ENCODE measurements at places on chromosomes 6 and 20.

DNA sequence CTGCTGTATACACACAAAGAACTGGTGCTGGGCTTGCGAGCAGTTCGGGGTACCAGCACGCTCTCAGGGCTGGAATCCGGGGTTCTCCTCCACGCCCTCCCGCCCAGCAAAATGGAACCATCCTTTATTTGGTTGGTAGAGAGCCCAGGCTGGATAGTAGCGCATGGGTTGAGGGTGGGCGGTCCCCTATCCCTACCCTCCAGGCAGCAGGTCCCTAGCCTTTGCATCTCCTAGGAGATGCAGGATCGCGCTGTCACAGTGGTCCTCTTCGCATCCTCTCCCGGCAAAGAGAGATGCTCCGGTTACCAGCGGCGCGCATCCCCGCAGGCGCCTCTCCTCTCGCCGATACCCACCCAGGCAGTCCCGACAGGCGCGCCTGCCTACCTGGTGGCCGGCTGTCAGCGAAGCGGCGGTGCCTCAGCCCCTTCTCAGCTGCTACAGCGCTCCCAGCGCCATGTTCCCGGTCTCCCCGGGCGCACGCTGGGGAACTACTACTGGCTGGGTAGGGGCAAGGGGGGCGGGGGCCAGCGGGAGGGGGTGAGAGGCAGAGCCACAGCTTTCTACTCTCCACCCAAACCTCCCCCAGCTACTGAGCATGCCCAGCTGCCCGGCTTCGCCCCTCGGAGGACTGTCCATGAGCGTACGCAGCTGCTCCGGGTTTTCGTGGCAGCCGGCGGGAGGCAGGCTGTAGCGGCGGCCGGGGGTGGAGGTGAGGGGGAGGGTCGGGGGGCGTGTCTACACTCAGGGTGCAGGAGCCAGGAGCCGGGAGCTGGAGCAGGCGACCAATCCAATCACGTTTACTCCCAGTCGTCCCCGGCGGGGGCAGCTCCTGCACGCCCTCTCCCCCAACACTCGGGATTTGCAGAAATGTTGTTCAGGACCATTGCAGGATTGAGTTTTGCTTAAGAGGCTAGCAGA lies at the start of gene PAK5:
TSS of gene PAK5 (minus strand) at position 699 of the 918 bp plus-strand sequence. CDS start 194,748 bp downstream, outside the sequence.
- no peak for DNase-seq

DNA sequence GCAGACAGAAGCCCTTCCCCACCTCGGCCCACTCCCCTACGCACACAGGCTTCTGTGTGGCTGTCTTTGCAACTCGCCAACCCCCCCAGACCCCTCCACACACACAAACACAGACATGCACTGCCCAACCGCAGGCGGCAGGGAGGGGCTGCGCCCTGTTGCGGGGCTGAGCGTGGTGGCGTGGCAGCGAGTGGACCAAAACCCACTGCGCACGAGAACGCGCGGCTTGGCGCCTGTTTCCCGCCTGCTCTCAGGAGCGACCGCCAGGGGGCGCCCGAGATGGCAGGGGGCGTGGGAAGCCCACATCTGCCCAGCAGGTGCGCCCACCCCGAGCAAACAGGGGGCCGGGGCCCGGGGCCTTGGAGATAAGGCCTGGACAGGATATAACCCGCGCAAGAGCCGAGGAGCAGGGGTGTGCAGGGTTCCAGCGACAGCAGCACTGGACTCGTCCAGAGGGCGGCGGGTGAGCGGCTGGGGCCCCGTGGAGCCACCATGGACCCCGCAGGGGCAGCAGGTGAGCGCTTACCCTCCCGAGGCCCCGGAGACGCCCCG lies at the start of gene RBPJL:
TSS of gene RBPJL (plus strand) at position 410 of the 552 bp plus-strand sequence. CDS start at position 493, 83 bp downstream.
- peak; percentile 32 for DNase-seq

GRCh38 chr6:118317581-118318563 lies 230.2 kb upstream of the PLN start:
- no peak for DNase-seq

- no peak for DNase-seq
These were observed 628.3 kb downstream of the MMUT start for GRCh38 chr6:48834706-48835105.

GRCh38 chr6:147381712-147382111 lies 126.8 kb upstream of the SAMD5 start:
- DNase-seq, result no peak

- DNase-seq, result no peak
These were observed 78.3 kb downstream of the AKAP7 start for GRCh38 chr6:131213501-131213990.

GRCh38 chr6:34986845-34987246 lies 97.8 kb downstream of the ANKS1A start:
- peak; percentile 4 for DNase-seq

DNA sequence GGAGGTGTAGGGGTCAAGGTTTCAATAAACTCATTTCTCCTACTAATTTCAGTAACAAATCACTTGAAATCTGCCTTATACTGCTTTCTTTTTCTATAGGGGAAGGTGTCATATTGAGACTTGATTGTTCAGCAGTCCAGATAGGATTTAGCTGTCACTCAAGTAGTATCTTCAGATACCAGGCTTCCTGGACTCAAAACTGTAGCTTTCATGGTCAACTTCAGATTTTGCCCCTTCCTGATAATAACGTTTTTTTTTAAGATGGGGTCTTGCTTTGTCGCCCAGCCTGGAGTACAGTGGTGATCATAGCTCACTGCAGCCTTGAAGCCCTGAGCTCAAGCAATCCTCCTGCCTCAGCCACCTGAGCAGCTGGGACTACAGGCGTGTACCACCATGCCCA lies 77.8 kb downstream of the JAG1 start:
- DNase-seq, result no peak

DNA sequence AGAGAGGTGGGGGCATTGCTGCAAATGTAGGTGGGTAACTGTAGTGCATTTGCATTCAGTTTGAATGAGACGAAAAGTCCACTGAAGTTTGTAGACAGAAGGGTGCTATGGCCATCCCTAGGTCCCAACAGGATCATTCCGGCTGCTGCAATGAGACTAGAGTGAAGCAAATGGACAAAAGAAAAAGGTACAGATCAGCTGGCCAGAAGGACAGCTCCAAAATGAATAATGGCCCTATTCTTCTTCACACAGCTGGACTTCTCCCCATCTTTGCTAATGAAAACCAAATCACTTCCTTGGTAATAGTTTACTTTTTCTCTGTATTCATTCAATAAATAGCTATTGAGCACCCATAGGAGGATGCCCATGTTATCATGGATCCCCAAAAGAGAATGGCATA lies 56.4 kb upstream of the TPD52L1 start:
- DNase-seq, result no peak

DNA sequence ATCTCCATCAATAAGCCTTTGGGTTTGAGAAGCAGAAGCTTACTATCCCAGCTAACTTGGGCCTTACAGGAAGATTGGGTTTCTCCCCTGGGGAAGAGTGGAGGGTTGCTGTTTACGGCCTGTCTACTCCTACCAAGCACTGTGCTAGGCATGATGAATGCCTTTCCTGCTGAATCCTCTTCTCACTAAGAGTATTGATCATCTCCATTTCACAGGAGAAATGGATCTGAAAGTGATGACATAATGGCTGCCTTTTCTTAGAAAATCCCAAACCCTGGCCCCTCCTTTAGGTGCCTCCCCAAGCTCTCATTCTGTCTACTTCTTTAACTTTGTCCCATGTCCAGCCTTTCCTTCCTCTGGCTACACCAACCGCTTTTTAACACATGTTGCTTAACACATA lies 66.1 kb downstream of the TSHZ2 start:
- DNase-seq, result no peak

DNA sequence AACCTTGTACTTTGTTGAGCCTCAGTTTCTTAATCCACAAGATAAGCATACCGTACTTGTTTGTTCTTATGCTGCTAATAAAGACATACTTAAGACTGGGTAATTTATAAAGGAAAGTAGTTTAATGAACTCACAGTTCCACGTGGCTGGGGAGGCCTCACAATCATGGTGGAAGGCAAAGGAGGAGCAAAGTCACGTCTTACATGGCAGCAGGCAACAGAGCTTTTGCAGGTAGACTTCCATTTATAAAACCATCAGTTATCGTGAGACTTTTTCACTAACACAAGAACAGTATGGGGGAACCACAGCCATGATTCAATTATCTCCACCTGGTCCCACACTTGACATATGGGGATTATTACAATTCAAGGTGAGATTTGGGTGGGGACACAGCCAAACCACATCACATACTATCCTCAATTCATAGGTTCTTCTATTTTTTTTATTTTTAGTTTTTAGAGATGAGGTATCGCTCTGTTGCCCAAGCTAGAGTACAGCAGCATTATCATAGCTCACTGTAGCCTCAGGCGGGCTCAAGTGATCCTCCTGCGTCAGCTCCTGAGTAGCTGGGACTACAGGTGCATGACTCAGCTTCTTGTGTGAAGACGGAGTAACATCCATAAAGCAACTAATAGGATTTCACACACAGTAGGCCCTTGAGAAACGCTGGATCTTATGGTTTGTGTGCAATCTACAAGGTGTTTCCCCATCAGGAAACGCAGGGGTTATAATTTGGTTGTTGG lies 76.7 kb upstream of the IYD start:
- no peak for DNase-seq

DNA sequence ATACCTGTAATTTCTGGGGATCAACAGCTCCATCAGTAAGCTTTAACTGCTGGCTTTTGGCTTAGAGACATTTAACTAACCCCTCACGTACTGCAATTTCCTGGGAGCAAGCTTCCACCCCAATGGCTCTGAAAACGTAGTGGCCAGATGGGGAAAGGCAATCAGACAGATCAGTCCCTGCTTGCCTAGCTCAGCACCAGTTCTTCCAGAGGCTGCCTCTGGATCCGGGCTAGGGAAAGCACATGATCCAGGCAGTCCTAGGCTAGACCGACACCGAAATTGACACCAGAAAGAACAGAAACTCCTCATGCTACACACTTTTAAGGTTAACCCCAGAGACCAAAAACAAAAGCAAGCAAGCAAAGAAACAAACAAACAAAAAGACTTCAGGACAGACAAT lies 13.3 kb downstream of the PREP start:
- no peak for DNase-seq

- no peak for DNase-seq
These were observed 22.3 kb downstream of the TPBG start for GRCh38 chr6:82385961-82386360.

DNA sequence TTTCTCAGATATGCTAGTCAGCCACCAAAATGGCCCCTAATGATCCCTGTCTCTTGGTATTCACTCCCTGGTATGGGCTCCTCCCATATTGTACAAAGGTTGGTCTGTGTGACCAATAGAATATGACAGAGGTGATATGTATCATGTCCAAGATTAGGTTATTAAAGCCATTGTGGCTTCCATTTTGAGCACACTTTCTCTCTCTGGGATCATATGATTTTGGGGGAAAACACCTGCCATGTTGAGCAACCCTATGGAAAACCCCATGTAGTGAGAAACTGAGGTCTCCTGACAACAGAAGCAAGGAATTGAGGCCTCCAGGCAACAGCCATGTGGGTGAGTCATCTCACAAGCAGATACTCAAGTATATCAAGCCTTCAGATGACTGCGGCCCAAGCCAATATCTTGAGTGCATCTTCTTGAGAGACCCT lies 7.1 kb upstream of the ZNF318 start:
- no peak for DNase-seq

DNA sequence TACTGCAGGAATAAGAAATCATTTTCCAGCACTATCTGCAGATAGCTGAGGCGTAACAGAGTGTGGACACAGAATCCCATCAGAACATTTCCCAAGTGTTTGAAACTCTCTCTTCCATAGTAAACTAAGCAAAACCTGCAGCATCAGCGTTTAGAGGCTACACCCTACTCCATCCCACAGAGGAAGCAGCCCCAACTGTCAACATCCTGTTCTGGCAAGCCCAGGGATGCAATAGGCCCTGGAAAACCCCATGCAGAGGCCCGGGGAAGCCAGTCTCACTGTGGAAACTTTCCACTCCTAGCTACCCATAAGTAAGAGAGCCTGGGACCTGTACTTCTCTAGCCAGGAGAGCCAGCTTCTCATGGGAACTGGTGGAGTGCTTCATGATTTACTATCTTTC lies 129.4 kb downstream of the LY86 start:
- no peak for DNase-seq

DNA sequence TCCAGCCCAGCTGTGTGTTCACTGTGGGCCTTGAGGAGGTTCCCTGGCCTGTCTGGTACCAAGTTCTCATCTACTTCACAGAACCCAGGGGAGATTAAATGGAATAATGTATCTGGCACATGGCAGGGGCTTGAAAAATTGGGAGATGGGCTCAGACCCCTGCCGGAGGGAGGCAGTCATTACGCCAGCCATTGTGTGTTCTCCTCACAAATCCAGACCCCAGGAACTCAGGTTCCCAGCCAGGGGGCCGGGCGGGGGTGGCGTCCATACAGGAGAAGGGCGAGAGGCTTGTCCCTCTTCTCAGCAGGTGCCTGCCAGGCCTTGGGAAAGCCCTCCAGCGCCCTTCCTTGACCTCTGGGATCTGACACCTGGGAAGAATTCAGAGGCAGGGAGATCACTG lies 8.1 kb downstream of the NOL4L start:
- no peak for DNase-seq

- DNase-seq, result no peak
These were observed 72.4 kb downstream of the FGD2 start for GRCh38 chr6:37077905-37078296.

DNA sequence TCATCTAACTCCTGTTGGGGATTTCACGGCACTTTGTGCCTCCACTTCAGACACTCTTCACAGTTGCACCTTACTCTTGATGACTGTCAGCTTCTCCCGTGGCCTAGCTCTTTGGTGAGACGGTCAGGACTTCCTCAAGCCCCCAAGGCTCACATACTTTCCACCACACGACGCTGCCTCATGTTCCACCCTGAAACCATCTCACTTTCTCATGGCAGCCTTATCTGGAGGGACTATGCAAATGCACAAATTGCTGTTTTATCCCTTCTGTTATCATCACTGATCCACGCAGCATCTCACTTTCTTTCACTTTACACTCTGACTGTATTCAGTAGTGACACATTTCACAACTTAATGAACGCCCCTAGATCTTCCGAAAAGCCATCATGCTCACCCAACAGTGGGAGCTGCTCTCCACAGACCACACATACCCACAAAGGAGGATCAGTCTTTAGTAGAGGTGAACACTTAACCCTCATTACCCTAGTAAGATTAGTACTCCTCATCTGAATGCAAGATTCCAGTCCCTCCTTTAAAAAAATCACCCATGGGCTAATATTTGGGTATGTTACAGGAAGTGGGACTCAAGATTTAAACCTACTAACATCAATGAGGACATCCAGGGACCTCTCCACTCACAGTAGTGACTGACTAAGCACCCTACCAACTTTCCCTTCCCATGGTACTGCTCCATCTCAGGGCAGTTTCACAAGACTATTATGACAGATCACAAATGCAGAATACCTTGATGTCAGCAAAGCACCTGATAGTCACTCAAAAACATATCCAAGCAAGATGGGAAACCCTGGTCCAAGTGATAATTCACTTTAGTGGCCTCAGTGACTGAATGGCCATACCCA lies 35.4 kb downstream of the FYN start:
- no peak for DNase-seq

GRCh38 chr6:8130399-8130798 lies 28.1 kb upstream of the EEF1E1 start:
- no peak for DNase-seq

- DNase-seq, result no peak
These were observed 37.8 kb upstream of the THEMIS start for GRCh38 chr6:127938701-127939100.

All from stimulated activated CD4-positive, alpha-beta T cell treated with anti-CD3 and anti-CD28 coated beads, Interleukin-12 subunit alpha, Interleukin-12 subunit beta, amount 100 ng/mL, for 24 hours (primary cell).